ENCODE measurements at places on chromosomes 4 and X.

DNA sequence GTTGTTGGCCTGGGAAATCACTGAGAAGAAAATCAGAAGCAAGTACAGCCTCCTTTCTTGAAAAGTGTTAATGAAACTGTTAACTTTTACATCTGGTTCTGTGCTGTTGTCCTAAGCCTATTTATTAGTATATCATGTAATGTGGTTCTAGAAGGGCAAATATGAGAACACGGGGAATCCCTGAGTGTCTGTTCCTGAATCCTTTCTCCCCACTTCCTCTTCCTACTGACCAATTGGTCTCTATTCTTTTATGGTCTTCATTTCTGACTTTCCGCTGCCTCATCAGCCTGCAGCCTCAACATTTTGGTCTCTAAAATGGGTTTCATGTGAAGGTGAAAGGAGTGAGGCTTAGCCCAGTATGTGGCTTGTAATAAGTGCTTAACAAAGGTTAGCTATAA is 159.9 kb upstream of the MAMLD1 start:
- DNase-seq, result no peak

DNA sequence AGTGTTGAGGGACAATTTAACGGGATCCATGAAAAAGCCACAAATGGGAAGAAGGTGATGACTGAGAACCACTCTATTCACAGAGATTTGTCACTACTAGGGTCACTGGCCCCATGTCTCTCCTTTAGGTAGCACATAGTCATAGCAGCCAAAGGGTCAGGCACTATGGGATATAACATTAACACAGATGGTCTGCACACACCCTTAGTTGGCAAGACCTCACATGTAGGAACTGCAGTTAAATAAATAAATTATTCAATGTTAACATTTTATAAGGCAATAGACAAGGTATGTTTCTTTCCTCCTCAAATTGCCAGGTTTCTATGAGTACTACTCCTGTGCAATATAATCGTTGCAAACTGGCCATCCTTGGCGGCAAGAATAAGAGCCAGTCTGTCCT is 10.9 kb downstream of the RASGEF1B start:
- DNase-seq, result no peak

DNA sequence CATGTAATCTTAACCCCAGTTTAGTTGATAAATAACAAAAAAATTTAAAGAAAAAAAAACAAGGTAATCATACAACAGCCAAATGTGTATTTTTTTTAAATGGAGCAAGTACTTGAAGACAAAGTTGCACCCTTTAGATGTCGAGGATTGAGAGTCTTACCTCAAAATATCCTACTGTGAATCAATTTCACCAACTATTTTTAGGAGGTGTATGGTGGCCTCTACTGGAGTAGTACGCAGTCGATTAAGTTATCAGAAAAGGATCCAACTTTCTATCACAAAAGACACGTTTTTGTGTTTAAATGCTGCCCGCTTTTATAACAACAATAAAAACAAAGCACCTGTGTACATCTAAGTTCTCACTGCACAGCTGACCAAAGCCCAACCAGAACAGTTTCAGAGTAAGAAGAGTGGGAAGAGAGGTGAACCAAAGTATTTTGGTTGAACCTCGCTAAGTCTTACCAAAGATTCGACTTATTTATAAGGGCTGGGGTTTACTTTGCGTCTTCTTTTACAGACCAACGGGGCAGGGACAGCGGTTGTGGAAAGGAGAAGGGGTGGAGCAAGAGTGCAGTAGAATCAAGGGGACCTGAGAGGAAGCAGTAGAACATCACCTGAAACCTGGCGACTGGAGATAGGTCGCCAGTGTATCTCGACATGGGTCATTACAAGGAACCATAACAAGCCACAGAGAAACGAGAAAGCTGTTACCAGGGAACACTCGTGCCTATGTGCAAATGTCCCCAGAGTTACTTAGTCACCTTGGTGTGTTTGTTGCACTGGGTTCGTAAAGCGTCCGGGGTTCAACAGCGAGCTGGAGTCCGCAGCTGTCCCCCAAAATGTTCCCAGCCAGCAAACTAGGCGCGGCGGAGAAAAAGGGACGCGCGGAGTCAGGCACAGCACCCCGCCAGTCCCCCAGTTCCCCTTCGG is 1.1 kb downstream of the RPS6KA6 start:
- no peak for DNase-seq

- DNase-seq, result no peak
These were observed 183.9 kb downstream of the SNCA start for GRCh38 chr4:89653012-89653411.

DNA sequence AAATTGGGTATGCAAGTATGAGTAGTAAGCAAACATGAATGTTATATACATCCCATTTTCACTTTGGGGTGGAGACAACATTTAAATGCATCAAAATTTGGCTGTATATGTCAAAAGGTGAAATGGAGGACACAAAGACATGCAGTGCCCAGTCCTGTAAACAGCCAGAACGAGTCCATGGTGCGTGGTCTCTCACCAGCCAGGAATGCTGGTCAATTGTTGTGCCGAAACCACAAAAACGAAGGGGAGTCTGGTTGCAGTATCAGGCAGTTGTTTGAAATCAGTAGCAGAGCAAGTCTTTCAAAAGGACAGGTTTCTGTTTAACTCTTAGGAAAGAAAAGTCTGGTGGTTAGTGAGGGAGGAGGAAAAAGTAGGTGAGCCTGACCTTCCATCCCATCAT is 22.3 kb upstream of the RNF150 start:
- no peak for DNase-seq

DNA sequence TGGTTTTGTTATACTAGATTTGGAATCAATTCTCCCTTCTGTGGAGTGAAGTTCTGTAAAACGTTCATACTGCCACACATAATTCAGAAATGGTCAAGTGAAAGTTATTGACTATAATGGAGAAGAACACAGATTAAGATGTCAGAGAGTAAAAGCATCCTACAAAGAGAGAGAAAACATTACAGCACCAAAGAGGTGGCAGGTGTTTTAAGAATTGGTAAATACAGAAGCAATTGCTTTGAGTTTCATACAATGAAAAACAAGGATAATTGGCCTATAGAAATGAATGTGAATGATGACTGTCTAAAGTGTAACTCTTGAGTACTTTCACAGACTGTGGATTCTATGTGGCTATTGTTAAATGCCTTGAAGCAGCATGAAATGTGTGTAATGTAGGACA is 435.6 kb upstream of the SMIM31 start:
- no peak for DNase-seq

GRCh38 chrX:19303256-19303880 is 40.4 kb upstream of the PDHA1 start:
- DNase-seq, result no peak

DNA sequence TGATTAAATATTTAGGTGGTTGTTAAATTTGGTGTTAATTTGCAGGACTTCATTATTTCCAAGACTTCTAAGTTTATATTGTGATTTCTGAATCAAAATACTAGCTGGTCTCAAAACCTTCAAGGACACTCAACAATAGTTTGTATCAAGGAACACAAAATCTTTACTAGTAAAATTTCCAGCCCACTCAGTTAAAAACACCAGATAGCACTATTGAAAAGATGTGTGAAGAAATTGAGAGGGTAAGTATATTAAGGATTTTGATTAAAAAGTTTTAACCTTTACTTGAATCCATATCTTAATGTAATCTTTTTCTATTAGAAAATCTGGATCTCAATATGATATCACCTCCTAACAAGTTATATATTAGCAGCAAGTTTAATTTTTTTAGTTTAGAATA is 89.3 kb upstream of the UGT8 start:
- no peak for DNase-seq

- no peak for DNase-seq
These were observed 37.6 kb downstream of the CTBP1 start for GRCh38 chr4:1211371-1211770.

GRCh38 chr4:149584722-149585121 is 230.9 kb downstream of the IQCM start:
- no peak for DNase-seq

GRCh38 chr4:88570001-88570400 is 22.3 kb upstream of the HERC3 start:
- no peak for DNase-seq

- DNase-seq, result no peak
These were observed 91.8 kb upstream of the ENPP6 start for GRCh38 chr4:184309241-184310170.
